ENCODE measurements at places on chromosomes 13 and 19.

DNA sequence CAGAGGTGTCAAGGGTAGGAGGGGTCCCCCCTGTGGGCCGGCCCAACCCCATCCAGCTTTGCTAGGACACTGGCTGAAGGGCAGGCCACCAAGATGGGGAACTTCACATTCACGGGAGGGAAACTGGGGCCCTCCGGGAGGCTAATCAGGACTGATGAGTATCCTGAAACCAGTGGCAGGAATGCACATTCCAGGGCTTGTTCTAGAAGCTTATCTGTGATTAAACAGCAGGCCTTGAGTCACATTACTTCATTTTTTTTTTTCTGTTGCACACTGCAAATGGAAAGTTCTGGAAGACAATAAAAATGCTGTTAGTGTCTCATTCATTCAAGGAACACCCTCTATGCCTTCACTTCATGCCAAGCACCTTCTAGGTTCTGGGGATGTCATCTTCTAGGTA, 15.5 kb upstream of the SIGLEC11 start:
- DNase-seq = no peak

GRCh38 chr13:52712385-52712784, 27.2 kb downstream of the CNMD start:
- DNase-seq = no peak

GRCh38 chr13:46015366-46015765, 37.2 kb downstream of the ZC3H13 start:
- no peak for DNase-seq

- no peak for DNase-seq
Observed at GRCh38 chr19:33759356-33759755, 37.3 kb upstream of the KCTD15 start.

- DNase-seq = no peak
Observed at GRCh38 chr13:97261254-97262005, 39.3 kb downstream of the MBNL2 start.

GRCh38 chr19:13058951-13059660, 43.6 kb downstream of the LYL1 start:
- no peak for DNase-seq

- DNase-seq = no peak
Observed at GRCh38 chr13:38173403-38173802, 176.2 kb upstream of the UFM1 start.

DNA sequence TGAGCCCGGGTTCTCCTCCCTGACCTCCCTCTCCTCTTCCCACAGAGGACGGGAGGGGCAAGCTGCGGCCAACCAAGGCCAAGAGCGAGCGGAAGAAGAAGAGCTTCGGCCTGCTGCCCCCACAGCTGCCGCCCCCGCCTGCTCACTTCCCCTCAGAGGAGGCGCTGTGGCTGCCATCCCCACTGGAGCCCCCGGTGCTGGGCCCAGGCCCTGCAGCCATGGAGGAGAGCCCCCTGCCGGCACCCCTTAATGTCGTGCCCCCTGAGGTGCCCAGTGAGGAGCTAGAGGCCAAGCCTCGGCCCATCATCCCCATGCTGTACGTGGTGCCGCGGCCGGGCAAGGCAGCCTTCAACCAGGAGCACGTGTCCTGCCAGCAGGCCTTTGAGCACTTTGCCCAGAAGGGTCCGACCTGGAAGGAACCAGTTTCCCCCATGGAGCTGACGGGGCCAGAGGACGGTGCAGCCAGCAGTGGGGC, 162.2 kb downstream of the KDM4B start:
- no peak for DNase-seq

- no peak for DNase-seq
Observed at GRCh38 chr19:791007-791566, 6.2 kb upstream of the PTBP1 start.

DNA sequence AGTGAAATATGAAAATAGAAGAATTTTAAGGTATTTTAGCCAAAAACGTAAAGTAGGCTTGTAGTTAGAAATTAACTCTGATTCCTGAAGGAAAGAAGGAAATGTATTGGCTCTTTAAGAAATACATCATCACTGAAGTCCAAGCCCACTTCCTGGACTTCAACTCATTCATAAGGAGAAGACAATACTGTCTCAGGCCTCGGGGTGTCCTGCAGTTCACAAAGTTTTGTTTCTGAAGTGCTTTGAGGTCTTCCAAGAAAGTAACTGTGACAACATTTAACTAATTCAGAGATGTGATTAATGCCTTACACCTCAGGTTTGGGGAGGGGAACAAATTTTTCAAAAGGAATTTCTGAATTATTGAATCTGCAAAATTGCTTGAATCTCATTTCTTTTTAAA, 65.8 kb upstream of the STARD13 start:
- DNase-seq = no peak

- no peak for DNase-seq
Observed at GRCh38 chr19:16452325-16452724, 19.4 kb downstream of the EPS15L1 start.

DNA sequence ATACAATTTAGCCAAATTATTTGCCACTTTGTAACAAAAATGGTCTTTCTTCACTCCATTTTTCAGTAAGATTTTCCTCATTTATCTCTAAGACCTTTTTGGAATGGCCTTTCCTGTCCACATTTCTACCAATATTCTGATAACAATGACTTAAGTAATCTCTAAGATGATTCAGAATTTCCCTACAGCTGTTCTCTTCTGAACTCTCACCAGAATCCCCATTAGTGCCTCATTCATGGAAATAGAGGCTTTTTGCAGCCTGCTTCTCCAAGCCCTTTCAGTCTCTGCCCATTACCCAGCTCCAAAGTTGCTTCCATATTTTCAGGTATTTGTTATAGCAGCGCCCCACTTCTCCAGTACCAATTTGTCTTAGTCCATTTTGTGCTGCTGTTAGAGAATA, 867.0 kb downstream of the GPC5 start:
- no peak for DNase-seq

DNA sequence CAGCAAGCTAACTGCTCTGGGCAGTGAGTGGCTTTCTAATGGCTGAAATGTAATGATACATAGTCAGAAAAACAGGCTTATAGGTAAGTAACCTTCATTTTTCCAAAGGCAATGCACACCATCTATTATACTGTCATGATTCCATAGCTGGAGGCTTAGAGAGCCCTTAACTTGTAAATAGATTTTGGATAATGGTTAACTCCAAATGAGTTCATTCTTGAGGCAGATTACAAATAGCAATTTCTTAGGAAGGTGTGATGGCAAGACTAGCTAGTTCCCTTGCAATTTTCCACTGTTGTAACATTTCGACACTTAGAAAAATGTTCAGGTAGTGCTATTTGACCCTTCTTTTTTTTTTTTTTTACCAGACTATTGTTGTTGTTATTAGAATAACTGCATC, 789.8 kb upstream of the PCDH9 start:
- DNase-seq = no peak

DNA sequence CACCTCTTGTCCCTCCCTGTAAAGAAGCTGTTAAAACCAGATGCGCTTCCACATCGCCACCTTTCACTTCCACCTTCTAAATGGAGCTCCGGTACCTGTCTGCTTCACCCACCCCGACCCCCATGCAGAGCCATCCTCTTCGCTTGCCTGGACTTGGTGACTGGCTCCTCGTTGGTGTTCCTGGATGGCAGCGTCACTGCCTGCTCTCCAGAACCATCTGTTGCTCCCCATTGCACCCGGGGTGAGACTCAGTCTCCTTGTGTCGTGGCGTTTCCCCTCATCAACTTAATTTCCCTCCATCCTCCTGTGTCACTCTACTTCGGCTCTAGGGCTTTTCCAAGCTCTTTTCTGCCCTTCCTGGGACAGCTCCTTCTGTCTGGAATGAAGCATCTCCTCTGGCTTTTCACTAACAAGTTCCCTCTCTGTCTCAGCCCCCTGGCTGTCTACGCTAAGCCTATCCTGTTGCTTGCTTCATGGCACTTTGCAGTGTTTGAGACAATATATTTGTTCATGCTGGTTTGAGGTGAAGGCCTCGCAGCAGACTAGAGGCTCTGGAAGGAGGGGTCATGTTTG, 10.3 kb downstream of the CEBPG start:
- no peak for DNase-seq

DNA sequence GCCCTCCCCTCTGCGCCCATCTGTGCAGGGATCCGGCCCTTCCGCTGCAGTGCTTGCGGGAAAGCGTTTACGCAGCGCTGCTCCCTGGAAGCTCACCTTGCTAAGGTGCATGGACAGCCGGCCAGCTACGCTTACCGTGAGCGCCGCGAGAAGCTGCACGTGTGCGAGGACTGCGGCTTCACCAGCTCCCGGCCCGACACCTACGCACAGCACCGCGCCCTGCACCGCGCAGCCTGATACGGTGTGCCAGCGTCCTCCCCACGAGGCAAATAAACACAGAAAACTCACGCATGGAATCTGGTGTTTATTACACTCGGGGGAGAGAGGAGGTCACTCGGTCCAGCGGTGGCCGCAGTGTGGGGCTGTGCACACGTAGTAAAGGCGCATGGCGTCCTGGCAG, 1.2 kb downstream of the POLR2I start:
- no peak for DNase-seq

GRCh38 chr13:51235186-51235585, 13.0 kb downstream of the FAM124A start:
- no peak for DNase-seq

DNA sequence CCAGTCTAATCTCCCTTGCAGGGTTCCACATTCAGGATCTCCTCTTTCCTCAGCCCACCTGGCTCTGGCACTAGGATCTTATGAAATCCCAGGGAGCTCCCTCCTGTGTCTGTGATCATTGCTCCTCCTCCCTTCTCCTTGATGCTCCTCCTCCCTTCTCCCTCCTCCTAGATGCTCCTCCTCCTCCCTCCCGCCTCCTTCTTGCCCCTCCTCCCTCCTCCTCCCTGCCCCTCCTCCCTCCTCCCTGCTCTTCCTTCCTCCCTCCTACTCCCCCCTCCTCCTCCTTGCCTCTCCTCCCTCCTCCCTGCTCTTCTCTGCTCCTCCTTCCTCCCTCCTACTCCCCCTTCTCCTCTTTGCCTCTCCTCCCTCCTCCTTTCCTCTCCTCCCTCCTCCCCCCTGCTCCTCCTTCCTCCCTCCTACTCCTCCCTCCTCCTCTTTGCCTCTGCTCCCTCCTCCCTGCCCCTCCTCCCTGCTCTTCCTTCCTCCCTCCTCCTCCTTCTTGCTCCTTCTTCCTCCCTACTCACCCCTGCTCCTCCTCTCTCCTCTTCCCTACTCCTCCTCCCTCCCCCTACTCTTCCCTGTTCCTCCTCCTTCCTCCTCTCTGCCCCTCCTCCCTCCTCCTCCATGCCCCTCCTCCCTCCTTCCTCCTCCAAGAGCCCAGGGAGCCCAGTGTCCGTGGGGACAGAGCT, 14.9 kb upstream of the ZBTB7A start:
- no peak for DNase-seq

DNA sequence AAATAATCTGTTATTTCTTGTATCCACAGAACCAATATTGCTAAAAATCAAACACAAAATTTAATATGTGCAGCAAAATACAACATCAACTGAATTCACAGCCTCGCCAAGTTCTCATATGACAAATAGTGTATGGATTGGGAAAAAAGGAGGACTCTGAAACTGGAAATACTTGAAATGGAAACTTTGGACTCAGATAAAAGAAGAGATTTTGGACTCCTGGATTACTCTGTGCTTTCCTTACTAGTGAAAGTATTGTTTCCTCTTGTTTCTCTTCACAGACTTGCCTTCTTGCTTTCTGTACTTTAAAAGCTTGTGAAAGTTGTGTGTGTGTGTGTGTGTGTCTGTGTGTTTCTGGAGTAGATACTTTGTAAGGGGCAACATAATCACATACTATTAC, 1596.3 kb downstream of the PCDH9 start:
- DNase-seq = no peak

Measured in activated T-helper 2 cell treated with anti-CD3 and anti-CD28 coated beads, Interferon-gamma antibody, Interleukin-2, Interleukin-4, amounts not matched to agents 10 μg/mL and 5 μg/mL and 100 μg/mL, durations not matched to agents 14 hours and 24 hours and 36 hours (primary cell).